ENCODE measurements at places on chromosomes 11 and 22.

DNA sequence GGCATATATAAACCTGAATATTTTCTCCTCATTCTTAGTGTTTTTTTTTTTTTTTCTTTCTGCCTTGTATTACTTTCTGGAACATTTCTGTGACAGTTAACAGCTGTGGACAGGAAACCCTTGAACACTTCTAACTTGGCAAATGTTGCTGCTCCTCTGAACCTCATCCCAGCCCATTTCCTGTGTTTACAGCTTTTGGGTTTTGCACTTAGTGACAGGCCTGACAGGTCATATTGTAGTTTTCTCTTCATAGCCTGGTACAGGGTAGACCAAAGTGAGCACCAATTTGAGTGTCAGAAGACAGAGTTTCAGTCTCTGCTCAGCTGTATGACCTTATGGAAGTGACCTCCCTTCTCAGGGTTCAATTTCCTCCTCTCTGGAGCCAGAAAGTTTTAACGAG, 91.6 kb downstream of the STIM1 start:
- DNase-seq = no peak

DNA sequence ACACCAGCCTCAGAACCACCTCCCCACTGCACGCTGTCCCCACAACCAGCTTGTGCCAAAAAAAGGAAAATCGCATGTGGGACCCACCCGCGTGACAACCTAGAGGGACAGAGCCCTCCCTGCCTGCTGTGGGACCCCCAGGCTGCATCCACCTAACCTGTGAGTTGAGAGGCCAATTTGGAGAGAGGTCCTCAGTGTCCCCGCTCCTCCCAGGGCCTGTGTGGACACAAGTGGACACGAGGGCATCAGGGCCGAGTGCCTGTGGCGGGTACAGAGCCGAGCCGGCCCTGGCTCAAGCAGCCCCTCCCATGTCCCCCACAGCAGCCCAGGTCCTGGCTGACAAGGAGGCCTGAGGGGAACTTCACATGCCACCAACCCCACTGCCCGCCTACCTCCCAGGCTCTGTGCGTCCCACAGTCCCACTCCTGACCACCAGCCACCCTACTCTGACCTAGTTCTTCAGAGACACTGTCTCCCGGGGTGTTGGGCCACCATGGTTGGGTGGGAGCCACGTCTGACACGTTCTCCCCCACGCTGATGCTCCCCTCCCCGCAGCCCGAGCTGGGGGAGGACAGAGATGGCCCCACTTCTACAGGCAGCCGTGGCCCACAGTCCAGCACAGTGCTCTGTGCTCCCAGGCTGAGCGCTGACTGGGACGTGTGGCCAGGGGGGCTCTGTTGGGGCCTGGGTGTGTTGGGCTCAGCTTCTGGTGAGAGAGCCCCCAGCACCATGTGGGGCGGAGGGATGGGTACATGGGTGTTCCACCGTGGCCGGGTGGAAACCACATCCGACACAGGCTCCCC, 19.2 kb downstream of the SELENOO start:
- DNase-seq = no peak

GRCh38 chr11:130448416-130449309, at the start of gene ADAMTS15:
ADAMTS15 (plus strand) TSS chr11:130448645; CDS start chr11:130448974, 329 bp downstream.
- peak; percentile 59 for DNase-seq

DNA sequence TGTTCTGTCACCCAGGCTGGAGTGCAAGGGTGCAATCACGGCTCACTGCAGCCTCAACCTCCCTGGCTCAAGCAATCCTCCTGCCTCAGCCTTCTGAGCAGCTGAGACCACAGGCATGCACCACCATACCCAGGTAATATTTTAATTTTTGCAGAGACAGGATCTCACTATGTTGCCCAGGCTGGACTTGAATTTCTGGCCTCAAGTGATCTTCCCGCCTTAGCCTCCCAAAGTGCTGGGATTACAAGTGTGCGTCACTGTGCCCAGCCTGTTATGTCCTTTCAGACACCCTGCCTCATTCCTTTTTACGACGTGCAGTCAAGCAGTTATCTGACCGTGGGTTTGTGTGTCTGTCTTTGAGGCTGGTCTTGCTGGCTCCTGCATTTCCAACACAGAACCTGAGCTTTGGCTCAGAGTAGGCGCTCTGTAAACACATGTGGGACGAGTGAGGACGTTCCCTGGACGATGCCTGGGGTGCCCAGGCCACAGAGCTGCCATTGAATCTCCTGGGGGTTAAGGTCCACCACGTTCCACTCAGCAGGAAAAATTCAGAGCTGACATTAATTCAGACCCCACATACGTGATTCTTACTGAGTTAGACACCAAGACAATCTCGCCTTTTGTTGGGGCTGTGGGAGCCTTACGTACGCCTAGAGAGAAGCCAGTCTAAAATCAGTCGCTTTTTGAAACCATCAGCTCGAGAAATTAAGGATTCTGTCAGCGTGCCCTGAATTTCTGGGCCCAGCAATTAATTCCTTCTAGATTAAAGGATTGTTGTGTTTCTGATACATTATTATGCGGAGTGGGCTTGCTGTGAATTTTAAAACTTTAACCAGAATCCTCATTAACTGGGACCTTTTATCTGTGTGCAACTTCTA, 21.5 kb upstream of the EMID1 start:
- DNase-seq = no peak

DNA sequence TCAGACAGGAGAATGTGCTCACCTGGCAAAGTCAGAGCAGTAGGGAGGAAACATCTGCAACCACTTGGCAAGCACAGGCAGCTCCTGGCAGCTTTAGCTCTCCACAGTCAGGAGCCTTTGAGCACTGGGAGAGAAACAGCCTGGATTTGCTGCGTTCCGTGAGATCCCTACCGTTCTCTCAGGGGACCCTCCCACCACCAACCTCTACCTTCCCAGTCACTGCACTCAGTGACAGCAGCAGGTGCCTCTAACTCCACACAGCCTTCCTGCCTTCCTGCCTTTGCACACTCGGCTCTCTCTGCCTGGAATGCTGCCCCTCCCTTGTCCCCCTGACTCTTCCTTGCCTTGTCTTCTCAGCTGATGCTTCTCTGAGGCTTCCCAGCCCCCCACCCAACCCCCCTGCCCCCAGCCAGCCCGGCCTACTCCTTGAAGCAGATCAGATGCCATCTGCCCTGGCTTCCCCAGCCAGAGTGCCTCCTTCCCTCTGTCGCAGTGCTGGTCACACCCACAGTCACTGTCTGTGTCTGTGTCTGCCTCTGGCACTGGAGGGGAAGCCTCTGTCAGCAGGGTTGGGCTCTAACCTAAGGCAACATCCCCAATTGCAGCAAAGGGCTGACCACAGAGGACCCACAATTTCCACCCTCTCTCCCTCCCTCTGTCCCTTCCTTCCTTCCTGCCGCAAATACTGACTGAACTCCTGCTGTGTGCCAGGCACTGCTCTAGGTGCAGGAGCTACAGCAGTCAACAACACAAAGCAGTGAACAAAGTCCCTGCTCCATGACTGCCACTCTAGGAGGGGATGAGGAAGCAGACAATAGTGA, 14.9 kb upstream of the TSKU start:
- DNase-seq = no peak

- no peak for DNase-seq
Observed at GRCh38 chr11:19614370-19614940, 98.2 kb upstream of the NAV2 start.

DNA sequence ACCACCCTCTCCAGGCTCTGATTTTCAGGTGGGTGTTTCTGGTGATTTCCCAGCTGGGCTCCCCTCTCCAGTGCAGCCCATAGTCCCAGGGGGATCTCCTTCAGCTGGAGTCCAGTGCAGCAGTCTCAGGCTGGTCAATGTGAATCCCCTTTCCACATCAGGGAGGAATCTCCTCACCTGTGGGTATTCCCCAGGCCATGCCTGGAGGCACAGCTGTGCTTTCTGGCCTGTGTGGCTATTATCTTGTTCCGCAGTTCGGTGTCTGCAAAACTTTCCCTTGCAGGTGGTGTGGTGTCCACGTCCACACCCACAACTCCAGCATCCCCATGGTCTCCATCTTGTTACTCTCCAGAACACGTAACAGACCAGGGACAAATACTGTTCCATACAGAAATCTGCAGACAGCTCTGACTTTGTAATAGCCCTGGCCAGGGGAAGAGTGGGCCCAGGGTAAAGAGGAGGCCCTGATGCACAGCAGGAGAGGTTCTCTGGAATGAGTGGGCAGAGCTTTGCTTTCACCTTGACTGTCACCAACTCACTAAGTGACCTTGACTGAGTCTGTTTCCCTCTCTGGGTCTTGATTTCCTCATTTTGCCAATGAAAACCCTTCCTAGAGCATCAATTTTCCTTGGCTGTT, 183.2 kb downstream of the CSNK2A3 start:
- DNase-seq = no peak

DNA sequence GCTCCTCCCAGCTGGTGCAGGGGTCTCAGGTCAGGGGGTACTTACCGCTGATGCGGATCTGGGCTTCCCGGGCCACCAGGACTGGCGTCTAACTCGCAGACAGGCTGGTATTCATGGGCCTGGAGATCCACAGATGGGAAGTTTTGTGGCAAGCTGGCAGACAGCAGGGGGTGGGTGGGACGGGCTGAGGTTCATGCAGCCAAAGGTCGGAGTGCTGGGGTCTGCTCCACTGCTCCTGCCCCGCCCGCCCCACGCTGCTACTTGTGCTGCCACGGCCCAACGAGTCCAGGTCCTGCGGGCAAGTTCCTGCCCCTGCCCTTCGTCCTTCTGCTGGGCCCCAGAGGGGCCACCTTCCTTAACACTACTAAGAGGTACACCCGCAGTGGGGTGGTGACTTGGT, 3.1 kb downstream of the ACY3 start:
- DNase-seq = no peak

GRCh38 chr22:33811686-33812085, 108.6 kb downstream of the LARGE1 start:
- DNase-seq = no peak
